Stimulated activated CD4-positive, alpha-beta T cell treated with anti-CD3 and anti-CD28 coated beads, Interleukin-15, amount 100 ng/mL, for 1 hour (primary cell): ENCODE measurements at places on chromosomes 1 and 21.

- no peak for DNase-seq
Observed at GRCh38 chr1:71651214-71651613, 570.4 kb upstream of the ZRANB2 start.

DNA sequence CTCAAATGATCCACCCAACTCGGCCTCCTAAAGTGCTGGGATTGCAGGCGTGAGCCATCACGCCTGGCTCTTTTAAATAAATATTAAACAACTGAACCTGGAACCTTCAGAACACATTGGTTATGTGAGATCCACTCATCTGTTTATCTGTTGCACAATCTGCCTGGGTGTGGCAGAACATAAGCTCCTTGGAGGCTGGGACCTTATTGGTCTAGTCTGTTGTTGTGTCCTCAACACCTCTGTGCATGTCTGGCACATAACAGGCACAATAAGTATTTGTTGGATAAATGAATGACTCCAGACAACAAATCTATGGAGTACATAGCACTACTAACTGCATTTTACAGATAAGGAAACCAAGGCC lies 4.1 kb upstream of the NBL1 start:
- no peak for DNase-seq

DNA sequence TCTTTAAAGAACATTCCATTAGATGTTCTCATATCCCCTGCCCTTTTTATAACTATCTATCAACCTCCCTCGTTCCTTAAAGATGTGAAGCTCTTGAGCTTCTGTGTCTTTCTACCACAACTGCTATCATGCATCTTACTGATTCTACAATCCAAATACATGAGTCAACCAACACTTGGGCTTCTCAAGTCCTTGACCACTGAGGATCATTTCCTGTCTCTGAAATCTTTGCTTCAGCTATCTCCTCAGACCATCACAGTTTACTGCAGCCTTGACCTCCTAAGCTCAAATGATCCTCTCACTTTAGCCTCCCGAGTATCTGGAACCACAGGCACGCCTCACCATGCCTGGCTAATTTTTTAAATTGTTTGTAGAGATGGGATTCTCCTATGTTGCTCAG lies 75.2 kb downstream of the FMO4 start:
- DNase-seq, result no peak

DNA sequence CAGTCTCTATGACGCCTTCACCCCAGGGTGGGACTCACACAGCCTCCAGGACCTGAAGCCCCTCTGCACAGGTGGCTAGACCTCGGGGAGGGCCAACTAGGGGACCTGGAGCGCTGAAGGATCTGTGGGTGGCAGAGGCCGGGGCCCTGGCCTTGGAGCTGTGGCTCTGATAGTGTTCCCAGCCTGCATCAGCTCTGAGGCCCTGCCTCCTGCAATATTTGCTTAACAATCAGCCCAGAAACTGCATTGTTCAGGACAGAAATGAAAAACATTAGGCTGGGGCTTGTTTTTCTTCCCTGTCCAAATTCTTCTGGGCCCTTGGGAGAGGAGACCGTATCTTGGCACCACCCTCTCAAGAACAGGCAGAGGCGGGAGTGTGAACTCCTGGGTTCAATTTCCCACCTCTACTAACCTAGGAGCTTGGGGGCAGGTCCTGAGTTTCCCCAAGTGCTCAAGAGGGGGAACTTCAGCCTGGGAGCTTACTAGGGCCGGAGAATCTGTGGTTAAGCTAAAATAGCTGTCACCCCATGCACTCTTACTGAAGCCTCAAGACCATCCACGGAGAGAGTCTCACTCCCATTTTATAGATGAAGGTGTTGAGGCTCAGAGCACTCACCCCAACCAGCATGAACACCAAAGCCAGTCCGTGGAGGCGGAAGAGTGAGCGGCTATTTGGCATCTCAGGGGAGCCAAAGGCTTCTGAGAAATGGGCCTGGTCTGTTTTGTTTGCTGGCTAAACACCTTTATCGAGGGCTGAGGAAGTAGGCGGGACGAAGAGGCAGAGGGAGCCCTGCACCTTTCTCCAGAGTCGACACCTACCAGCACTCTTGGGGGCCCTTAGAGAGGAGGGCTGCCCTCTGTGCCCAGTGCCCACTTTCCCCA lies 18.8 kb upstream of the CASZ1 start:
- DNase-seq, result no peak

DNA sequence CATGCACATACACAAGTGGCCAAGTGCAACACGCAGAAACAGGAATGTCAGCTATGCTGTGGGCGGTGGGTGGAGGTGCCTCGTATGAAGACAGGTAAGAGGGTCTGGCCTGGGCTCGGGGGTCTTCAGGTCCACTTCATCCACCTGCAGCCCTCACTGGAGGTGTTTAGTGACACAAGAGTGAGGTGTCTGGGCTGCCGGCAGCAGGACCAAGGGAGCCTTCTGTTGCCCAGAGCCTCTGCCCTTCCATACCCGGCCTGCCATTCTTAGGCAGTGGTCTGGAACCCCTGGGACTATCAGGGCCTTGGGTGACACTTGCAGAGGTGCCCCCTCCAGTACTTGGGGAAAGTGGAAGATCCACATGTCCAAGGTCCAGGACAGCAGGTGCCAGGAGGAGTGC lies 21.7 kb upstream of the ACTRT2 start:
- DNase-seq, result no peak

DNA sequence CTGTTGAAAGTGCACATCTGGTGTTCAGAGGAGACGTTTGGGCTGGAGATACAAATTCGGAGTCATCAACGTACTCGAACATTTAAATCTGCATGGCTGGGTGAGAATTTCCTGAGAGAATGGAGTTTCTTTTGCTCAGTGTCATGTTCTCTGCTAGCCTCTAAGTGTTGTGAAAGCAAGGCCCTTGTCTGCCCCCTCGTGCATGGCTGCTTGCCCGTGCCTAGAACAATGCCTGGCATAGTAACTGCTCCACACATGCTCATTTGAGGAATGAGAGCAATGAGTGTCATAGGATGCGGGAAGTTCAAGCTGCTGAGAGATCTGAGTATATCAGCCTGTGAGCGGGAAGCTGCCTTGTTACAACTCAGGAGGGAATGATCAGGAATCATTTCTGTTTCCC lies 171.1 kb upstream of the CSF3R start:
- no peak for DNase-seq

GRCh38 chr1:18643154-18644012 lies 12.7 kb downstream of the PAX7 start:
- DNase-seq, result no peak
